NCI-H1930 (cell line): ENCODE measurements at places on chromosomes 6 and 20.

- no peak for DNase-seq
Measured at GRCh38 chr6:149037051-149037671, 280.4 kb upstream of the TAB2 start.

- DNase-seq: no peak
Measured at GRCh38 chr6:150719099-150719766, 119.5 kb downstream of the PLEKHG1 start.

DNA sequence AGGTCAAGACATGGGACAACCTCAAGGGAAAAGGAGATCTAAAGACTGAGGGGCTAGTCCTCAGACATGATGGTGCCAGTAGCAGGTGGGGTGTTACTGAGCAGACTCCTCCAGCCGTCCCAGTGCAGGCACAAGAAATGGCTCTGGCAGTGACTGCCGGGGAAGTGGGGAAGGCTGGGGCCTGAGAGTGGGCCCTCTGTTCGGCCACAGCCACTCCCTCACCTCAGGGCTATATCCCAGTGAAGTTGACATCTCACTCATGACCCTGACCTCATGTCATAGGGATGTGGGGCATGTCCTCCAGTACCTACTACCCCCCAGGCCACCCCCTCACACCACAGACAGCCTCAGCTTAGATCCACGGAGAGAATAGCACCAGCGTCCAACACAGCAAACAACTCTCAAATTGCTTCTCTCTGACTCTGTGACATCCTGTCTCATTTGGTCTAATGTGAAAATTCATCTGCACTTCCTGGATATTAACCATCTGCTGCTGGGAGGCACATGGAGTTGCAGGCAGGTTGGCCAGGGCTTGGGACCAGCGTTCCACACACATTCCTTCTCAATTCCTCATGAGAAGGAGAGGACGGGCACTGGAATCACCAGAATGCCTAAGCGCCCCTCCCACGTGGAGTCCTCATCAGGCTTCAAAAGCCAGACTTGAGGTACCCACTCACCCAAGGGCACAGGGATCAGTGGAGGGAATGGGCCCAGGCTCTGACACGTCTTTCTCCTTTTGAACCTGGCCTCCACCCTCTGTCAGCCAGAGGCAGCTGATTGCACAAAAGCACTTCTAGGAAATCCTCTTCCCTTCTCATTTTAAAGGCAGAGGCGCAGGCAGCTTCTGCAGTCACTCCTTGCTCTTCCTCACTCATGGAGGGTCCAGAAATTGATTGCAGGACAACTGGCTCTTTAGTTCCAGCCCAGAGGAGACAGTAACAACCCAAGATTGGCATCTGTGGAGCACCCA, 163.6 kb upstream of the CST7 start:
- DNase-seq: no peak

DNA sequence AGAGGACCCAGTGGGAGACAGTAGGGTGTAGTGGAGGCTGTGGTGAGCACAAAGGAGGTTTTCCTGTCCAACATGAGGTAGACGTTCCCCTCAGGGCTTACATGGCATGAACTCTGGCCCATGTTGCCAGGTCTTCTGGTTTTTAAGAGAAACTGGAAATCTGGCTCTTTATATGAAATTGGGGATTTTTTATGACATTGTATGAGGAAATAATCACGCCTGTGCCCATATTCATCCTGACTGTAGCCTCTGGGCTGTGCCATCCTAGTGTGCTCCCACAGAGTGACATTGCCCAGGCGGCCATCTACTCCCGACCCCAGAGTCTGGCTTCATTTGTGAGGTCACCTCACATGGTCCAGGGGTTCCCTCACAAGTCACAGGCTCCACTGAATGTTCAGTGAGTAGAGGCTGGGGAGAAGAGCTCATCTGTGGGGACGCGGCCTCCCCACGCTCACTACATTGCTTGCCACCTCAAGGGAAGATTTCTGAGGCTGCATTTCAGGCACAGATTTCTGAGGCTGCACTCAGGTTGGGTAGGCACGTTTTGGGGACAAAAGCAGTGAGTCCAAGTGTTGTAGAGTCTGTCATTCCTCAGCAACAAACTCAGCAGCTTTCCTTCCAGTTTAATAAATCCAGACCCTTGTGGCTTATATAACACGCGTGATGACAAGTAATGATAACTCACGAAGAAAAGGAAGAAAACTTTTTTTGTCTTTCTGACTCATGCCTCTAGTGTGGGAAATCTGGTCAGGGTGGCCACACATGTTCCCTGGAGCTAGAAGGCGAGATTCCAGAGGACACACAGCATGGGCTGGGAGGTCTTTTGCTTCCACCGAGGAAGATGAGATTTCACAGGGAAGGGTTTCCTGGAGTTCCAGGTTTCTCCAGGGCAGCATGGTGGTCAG, 41.7 kb downstream of the SLC24A3 start:
- no peak for DNase-seq

DNA sequence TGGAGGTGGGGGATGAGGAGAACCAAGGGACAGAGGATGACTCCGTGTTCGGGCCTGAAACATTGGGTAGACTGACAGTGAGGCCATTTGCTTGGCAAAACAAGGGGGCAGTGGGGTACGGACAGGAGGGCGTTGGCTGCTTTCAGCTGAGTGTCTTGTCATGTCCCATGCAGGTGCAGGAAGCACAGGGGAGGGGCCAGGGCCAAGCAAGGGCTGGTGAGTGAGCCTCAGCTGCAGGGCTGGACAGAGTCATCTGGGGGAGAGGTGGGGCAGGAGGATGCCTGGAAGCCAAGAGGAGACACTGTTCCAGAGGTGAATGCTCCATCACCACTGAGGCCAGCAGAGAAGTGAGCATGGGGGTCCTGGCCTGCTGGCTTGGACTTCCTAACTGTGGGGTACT, 78.4 kb downstream of the ERMARD start:
- DNase-seq: no peak

DNA sequence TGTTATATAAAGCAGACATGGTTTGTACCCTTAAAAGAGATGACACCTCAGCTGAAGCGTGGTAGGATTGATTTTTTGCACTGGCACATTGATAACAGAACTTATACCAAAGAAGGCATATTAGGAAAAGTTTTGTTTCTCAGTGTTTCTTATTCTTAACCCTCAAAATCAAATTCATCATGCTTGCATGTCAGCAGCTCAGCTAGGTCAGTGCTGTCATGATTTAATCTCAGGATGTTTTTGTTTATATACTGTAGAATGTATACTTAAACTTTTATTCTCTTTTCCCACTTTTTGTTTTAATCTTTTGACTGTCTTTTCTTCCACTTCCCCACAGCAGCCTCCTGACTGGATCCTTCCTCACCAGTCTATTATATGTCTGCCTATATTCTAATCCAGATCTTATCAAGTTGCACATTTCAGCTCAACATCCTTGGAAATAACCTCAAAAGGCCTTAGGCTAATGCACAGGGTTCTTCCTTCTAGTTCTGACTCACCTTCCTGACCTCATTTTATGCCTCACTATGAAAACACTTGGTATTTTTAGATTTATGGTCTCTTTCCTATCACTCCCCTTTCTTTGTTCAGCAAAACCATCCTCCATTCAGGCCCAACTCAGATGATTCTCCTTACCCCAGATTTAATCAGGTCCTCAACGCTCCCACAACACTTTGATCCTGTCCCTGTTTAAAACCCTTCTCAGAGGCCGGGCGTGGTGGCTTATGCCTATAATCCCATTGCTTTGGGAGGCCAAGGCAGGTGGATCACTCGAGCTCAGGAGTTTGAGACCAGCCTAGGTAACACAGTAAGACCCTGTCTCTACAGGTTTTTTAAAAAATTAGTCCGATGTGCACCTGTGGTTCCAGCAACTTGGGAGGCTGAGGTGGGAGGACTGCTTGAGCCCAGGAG, 7.2 kb downstream of the HEBP2 start:
- no peak for DNase-seq

DNA sequence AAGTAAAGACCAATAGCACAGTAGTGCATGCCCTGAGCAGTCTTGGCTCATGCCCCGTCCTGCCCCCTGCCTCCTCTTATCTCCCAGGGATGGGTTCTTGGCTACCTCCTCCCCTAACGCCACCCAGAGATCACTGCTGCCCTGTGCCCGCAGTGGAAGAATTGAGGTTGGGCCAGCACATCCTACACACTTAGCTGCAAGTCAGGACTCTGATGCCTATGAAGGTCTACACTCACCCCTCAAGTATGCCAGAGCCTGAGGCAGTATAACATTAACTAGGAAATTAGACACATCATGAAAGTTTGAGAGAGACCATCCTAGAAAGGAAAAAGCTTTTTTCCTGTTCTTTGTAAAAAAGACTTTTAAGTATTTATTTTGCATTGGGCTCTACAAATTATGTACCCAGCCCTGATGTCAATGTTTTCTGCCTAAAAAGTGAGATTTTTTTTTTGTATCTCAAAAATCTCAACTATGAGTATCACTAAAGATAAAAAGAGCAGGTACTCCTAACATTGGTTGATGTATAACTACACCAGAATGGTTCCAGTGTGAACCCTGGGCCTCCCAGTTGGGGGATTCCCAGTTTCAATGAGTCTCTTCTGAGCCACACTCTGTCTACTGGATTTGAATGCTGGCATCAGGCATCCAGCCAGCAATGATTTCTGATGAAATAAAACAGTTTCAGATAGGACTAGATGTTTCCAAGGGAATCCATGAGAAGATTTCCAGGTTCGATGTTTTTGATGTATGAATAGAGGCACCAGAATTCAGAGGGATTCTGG, 115.4 kb downstream of the ISM1 start:
- no peak for DNase-seq

- DNase-seq: no peak
Measured at GRCh38 chr6:72824833-72825232, 203.0 kb downstream of the KCNQ5 start.

GRCh38 chr20:60138256-60139220, 180.3 kb downstream of the CDH26 start:
- no peak for DNase-seq

GRCh38 chr6:154800338-154800737, 67.1 kb downstream of the SCAF8 start:
- no peak for DNase-seq

GRCh38 chr20:41178904-41179432, 41.6 kb downstream of the PLCG1 start:
- DNase-seq: no peak

- DNase-seq: no peak
Measured at GRCh38 chr6:15870333-15871043, 207.7 kb upstream of the DTNBP1 start.

- DNase-seq: no peak
Measured at GRCh38 chr6:7484666-7485065, 56.8 kb upstream of the DSP start.

- DNase-seq: no peak
Measured at GRCh38 chr6:24614043-24614420, 32.0 kb downstream of the KIAA0319 start.

- DNase-seq: no peak
Measured at GRCh38 chr6:128511506-128511905, 8.9 kb downstream of the PTPRK start.

DNA sequence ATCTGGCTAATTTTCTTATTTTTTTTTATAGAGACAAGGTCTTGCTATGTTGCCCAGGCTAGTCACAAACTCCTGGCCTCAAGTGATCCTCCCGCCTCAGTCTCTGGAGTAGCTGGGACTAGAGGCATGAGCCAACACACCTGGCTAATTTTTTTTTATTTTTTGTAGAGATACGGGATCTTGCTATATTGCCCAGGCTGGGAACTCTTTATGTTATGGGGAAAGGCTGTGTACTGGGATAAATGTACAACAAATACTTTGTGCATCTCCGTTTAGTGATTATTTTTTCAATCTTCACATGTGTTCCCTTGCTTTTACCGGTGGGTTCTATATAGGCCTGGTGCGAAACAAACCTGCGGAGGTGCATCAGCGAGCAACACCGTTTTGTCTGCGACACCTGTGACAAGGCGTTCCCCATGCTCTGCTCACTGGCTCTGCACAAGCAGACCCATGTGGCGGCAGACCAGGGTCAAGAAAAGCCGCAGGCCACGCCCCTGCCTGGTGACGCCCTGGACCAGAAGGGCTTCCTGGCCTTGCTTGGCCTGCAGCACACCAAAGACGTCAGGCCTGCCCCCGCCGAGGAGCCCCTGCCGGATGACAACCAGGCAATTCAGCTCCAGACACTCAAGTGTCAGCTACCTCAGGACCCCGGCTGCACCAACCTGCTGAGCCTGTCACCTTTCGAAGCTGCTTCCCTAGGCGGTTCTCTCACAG, 84.2 kb downstream of the SSR1 start:
- no peak for DNase-seq

DNA sequence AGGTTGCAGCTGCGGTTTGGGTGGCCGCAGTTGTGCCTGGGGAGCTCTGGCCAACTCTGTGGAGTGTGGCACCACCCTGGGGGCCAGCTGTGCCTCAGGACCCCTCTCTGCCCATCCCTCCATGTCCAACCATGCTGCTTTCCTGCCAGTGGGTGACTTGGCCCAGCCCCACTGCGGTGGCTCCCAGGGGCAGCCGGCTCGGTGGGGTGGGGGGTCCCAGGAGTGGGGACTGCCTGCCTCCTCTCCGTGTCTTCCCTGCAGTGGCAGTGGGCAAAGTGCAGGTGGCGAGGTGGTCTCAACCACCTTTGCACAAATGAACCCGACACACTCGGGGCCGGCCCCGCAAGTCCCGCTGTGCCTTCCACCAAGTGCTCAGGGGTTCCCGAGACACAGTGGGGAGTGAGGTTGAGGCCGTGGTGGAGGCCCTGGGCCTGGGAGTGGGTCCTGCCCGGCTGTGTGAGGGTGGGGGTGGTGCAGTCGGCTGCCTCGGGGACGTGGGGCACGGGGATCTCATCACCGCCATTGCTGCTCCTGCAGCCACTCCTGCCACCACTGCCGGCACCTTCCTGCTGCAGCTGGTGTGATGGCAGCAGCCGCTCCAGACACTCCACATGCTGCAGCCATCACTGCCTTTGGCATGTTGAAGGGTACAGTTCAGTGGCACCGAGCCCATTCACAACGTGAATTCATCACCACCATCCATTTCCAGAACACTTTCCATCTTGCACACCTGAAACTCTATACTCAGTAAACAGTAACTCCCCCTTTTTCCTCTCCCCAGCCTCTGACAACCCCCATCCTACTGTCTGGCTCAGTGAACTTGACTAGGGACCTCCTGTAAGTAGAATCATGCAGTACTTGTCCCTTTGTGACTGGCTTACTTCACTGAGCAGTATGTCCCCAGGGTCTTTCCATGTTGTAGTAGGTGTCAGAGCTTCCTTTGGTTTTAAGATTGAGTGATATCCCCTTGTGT, 10.7 kb upstream of the SLCO4A1 start:
- no peak for DNase-seq

GRCh38 chr6:36598326-36598725, 4.2 kb downstream of the SRSF3 start:
- DNase-seq: no peak

- no peak for DNase-seq
Measured at GRCh38 chr20:3890398-3890751, 1.2 kb downstream of the PANK2 start.

DNA sequence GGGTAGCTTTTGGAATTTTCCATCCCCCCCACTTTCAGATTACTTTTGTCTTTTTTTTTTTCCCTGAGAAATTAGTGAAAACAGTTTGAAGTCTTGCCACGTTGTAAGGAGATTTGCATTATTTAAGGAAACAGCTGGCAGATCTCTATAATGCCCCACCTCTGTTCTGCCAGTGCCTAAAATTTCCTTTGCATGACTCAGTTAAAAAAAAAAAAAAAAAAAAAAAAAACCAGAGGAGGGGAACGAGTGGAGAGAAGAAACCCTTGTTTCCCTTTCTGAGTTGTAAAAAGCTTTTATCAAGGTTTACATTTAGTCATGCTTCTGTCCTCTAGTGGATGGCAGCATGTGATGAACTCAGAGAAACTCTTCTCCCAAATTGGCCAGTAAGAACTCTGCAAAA, 33.5 kb downstream of the CARMIL1 start:
- no peak for DNase-seq

GRCh38 chr6:80789912-80790570, 683.6 kb downstream of the BCKDHB start:
- DNase-seq: no peak
